Inflammatory macrophage treated with lipopolysaccharide for 4 hours (primary cell): ENCODE measurements at places on chromosomes 1 and 21.

DNA sequence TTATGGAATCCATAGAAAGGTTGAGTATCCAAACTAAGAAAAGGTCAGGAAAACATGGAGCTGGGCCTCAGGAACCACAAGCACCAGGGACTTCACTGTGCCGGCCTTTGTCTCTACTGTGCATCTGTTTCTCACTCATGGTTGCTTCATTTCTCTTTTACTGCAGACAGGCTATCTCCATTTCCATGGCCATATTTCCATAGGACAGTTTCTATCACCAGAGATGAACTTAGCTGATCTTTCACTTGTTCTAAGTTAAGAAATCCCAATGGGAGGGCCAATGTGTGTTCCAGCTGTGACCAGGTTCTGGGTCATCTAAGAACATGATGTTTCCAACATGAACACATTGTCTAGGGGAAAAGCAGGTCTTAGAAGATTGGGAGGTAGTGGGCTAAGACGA lies 43.7 kb upstream of the PPP2R5A start:
- no peak for DNase-seq

DNA sequence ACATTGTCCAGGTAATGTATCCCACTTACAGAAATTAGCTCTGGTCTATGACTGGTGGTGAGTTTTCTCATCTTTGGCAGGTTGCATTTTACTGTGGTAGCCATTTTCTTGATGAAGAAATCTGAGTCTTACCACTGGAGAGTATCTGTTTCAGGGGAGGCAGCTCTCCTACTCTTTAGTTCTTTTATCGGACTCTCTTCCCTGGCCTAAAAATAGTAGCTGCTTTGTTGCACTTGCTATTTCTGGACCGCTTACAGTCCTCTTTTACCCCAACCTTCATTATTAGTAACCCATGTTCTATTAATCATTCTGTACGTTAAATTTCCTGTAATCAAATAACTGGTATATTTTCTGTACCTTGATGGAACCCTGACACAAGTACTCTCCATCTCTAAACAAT lies 720.8 kb downstream of the PLA2G4A start:
- DNase-seq, result no peak

DNA sequence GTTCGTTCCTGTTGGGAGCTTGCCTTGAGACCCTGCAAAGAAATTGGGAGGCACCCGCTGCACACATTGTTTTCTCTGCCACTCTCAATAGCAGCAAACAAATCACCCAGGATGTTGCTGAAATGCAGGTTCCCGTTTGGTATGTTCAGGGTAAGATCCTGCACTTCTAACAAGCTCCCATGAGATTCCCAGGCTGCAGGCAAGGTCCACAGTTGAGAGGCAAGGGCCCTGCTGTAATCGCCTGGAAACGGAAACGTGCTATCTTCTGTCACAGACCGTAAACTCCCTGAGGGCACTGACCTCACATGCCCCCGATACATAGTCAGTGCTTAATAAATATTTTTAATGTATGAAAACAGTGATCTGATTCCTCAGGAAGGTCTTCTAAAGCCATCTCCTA lies 37.8 kb downstream of the XCL1 start:
- DNase-seq, result no peak

GRCh38 chr1:109905491-109905890 lies 5.2 kb upstream of the CSF1 start:
- peak; percentile 75 for DNase-seq

DNA sequence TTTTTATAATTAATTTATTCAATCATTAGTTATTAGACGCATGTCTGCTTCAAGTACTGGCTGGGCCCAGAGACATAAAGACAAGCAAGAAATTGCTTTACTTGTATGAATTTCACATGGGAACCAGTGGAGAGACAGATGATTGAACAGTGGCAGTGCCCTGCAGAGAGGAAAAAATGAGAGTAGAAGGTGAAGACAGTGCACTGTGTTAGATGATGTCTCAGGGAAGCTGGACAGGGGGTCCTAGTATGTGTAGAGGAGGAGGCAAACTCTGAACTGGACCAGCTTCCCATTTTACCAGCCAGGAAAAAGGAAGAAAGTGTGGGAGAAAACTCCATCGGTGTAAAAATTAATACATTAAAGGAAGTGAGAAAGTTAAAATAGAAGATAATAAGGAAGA lies 126.0 kb downstream of the BACH1 start:
- DNase-seq, result no peak

DNA sequence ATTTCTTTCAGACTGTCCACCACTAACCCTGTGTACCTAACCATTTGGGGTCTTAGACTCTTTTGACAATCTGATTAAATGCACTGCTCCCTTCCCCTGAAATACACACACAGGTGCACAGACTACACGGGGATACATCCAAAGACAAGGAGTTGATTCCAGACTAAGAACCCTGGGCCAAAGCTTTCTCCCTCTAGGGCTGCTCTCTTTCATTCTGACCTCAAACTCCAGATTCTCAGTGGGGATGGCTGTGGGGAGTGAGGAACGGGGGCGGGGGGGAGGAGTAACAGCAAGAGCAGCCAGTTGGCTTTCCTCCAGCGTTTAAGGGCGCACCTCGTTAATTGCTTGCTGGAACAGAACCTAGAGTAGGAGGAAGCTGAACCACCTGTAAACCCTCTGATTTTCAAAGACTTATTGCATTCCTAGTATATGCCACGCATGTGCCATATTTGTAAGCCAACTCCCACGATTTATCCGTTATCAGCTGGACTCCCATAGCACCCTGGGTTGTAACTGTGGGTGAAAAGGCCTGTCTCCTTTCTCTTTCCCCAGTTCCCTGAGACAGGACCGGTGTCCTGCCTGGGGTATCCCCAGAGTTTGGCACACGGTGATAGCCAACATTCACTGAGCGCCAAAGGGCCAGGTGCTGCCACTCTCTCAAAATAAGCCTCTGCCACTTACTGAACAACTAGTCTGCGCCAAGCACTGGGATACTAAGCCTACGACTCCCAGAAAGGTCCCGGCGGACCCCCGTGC lies 920 bp downstream of the MTHFR start:
- peak; percentile 34 for DNase-seq

GRCh38 chr1:91741301-91741700 lies 144.7 kb downstream of the TGFBR3 start:
- no peak for DNase-seq

DNA sequence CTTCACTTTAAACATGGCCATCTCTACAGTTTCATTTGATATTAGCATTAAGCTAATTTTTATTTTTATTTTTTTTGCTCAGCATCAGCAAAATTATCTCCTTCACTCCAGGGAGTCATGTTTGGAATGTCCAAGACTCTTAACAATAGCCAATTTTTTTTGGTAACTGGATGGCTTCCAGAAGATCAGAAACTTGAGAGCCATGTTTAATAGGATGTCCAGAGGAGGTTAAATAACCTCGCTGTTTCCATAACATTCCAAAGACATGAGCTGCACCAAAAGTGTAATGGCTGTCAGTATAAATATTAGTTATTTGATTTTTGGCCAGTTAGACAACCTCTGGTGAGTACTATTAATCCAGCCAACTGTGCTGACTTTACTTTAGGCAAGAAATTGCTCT lies 80.7 kb downstream of the DNTTIP2 start:
- DNase-seq, result no peak

GRCh38 chr21:28436286-28436932 lies 556.3 kb downstream of the LTN1 start:
- DNase-seq, result no peak

DNA sequence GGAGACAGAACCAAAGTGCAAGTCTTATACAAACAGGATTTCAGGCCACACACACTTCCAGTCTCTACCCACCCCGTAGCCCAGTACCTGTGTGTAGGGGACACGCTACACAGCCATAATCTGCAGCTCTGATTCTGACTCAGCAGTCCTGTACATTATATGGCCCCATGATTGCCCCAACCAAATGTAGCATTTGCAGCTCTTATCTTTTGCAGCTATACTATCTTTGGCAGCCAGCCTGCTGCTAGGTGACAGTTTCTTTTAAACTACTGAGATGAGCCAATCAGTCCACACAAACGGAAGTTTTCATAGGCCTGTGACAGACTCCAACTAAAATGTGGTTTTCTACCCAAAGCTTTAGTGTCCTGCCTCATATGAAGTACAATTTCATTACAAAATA lies 259.6 kb upstream of the ST6GALNAC5 start:
- no peak for DNase-seq

- peak; percentile 21 for DNase-seq
Measured at GRCh38 chr1:39395357-39395831, 96.0 kb upstream of the BMP8A start.

DNA sequence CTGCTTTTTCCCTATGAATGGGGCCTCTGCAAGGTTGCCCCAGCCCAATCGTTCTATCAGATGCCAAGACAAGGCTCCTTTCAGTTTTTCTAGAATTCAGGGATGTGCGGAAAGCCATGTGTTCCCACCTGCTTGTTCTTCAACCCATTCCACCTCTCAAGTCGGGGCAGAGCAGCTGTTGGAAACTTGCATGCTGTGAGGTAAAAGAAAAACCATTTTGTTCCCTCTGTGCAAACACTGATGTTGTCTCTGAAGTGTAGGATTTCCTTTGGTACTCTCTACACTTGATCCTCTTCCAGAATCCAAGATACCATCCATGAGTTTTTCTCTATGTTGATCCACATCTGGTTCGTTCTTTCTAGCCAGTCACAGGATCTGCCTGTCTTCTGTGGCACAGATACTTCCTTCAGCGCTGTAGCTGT lies 7.3 kb downstream of the IER5 start:
- DNase-seq, result no peak

DNA sequence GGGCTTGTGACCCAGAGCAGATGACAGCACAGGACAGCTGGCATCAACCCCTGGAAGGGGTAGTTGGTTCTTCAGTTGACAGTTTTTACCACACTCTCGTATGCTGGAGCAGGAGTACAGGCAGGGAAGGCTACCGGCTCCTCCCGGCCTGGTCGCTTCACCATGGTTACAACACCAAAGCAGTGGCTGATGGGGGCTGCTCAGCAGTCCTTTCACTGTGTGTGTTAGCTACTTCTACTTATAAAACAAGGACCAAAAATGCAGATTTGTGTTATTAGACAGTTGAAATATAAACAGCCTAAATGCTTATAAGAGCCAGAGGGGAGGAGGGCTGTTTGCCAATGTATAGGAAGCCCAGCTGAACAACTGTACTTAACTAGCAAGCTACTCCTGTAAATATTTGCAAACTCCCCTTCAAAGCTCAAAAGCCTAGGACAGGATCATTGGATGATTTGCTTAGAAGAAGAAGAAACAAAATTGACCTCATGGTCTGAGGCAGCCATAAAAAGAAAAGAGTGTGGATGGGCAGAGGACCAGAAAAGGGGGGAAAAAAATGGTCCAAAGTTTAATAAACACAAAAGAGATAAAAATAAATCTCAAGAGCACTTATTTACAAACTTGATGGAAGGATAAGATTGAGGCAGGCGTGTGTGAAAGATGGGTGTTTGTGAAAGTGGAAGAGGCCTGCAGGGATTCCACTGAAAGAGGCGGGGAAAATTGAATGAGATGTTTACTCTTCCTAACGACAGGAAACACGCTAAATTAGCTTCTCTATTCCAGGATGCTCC lies 57.1 kb downstream of the TGFB2 start:
- DNase-seq, result no peak

GRCh38 chr1:21295002-21295401 lies 4.7 kb upstream of the ECE1 start:
- peak; percentile 92 for DNase-seq

- DNase-seq, result no peak
Measured at GRCh38 chr21:45448810-45449657, 44.1 kb downstream of the COL18A1 start.

DNA sequence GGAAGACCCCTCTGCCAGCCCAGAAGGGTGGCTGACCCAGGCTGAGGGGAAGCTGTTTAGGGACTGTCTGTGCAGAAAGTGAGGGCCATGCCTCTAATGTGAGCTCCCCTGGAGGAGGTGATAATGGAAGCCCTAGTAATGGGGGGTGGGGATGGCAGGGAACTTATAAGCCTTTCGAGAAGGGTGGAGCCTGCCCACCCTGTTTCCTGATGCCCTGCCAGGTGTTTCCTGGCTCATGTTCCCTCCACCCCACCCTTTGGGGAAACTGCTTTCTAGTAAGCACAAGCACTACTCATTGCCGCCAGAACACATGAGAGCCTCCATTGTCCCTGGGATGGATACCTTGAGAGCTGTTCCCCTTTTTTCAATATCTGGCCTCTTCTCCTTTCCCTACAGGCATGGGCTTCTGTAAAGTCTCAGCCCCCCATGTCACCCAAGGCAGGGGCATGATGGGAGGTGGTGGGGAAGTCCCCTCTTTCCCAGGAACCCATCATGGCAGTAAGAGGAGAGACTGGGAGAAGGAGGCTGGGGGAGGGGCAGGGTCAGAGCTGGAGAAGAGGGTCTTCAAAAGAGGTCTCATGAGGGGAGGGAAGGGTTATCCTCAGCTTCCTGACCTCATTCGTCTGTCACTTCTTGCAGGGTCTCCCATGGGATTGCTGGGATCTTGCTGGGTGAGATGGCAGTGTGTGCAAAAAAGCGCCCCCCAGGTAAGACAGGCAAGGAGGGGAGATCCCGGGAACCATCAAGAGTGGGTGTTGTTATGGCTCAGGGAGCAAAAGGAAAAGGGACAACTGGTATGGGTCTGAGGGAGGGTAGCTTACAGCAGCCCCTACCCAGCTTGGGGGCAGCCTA lies 2.4 kb downstream of the ATP8B2 start:
- no peak for DNase-seq
